ENCODE measurements at places on chromosomes 4 and X.

GRCh38 chr4:158785718-158786117, 16.9 kb downstream of the FNIP2 start:
- DNase-seq: no peak

DNA sequence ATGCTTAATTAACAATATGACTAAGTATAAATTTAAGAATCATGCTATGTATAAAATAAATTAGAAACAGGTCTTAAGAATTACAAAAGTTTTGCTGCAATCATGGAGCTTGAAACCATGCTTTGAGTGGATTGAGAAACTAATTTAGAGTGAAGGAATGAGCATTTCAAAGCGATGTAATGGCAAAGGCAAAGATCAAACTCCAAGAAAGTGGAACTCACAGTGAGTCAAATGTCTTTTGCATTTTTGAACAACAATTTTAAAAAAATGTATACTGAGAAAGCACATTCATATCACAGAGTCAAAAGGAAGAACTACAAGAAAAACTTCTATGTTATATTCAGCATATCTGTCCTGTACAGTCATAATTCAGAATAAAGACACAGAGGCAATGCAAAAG, 6.6 kb downstream of the GPRIN3 start:
- DNase-seq: no peak

DNA sequence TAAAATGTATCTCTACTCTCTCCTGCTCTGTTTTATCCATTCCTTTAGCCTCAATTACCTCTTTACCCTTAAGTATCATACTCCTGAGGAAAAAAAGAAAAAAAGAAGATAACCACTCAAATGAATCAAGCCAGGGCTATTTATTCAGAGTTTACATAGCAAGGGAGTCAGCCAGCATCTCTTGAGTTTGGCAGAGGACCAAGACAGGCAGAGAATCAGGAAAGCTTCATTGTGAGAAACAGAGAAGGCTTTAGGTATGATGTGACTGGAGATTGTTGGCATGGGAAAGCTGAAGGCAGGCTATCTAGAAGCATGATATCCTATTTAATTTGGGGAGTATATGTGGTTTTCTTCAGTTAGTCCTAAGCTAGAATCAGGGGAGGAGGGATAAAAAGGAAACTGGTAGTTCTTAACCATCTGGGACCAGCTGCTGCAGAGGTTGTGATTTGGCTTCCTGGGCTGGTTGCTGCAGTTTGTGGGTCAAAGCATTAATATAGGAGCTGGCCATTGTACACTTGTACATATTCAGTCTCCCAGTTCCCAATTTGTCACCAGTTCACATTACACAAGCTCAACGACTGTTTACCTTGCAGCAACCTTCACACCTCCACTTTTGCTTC, 11.2 kb downstream of the APELA start:
- DNase-seq: no peak

GRCh38 chr4:24995346-24995919, 35.3 kb downstream of the LGI2 start:
- DNase-seq: no peak

- no peak for DNase-seq
These were observed 44.8 kb upstream of the NUDT6 start for GRCh38 chr4:122967231-122967630.

DNA sequence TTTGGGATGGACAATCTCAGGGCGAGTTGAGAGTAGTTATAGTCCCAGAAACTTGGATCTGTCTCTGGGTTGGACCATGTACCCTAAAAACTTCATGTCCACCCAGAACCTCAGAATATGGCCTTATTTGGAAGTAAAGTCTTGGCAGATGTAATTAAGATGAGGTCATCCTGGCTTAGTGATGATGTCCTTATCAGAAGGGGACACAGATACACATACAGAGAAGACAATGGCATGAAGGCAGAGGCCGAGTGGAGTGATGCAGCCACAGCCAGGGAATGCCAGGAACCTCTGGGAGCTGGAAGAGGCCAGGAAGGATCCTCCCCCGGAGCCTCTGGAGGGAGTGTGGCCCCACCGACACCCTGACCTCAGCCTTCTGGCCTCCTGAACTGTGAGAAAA, 61.2 kb upstream of the STX18 start:
- DNase-seq: no peak

- no peak for DNase-seq
These were observed 377.1 kb upstream of the HS3ST1 start for GRCh38 chr4:11805842-11806241.

GRCh38 chr4:122914938-122915337, 7.5 kb downstream of the NUDT6 start:
- peak; percentile 72 for DNase-seq

DNA sequence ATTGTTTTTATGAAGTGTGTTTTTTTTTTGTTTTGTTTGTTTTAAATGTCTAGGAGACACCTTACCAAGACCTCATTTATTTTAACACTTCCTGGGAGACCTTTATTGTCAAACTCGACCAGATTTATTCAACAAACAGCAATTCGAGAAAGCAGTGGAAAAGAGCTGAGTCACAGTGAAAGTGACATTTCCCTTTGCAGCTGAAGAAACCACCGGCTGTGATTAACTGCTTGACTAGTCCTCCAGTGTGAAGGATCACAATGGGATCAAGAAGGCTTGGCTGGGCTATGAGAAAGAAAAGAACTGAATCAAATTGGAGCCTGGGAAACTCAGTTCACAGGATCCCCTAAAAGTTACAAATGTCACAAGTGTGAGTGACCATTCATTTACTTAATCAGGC, 11.9 kb upstream of the ADH7 start:
- peak; percentile 27 for DNase-seq

DNA sequence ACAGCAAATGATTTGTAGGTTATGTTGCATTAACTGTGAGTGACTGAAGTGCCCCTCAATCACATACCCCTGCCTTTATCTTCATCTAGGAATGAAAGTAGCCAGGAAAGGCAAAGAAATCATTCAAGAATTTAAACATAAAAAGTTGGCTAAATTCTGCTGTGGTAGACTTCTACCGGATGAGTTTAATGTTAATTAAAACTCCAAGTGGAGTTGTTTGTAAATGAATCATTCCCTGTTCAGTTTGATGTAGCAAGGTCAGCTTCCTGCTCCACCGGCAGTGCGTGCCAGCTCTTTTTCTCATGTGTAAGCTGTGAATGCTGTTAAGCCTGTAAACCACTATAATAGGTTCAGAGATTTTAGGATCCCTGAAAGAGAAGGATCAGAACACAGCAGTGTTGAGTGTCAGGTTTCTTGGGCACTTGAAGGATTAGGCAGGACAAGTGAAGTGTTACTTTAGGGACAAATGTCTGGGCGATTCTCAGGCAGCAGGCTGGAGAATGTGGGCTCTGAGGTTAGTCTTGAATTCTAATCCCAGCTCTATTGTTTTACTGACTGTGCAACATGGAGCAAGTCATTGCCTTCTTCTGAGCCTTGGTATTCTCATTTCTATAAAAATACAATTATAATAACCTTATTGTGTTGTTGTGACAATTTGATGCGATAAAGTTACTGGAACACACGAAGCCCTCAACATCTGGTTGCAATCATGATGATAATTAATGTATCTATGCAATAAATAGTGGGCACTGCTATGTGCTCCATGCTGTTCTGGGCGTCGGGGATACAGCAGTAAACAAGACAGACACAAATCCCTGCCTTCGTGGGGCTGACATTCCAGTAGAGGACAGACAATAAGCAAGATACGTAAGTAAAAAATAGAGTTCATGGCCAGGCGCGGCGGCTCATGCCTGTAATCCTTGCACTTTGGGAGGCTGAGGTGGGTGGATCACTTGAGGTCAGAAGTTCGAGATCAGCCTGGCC, 112.0 kb downstream of the SHROOM3 start:
- DNase-seq: peak; percentile 89

DNA sequence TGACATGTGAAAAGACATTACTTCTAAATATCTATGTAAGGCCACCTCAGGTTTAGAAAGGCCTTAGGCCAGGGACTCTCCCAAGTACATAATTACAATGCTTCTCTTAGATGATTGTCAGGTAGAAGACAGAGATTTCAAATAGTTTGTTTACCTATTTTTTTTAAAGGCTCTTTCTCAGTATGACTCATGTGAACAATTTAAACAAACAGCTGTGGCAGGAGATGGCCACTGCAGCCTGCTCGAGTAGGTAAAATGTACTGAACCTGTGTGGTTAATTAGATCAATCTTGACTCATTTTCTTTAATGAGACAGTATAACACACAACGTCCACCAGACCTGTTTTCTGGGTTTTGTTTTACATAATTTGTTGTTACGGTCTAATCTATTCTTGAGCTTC, 50.2 kb downstream of the LEF1 start:
- DNase-seq: peak; percentile 54

- peak; percentile 37 for DNase-seq
These were observed 72.6 kb upstream of the ARHGAP24 start for GRCh38 chr4:85402371-85402770.

GRCh38 chr4:54687887-54688841, 30.4 kb downstream of the KIT start:
- DNase-seq: no peak

- DNase-seq: no peak
These were observed 165.6 kb downstream of the CHIC1 start for GRCh38 chrX:73728602-73729001.

DNA sequence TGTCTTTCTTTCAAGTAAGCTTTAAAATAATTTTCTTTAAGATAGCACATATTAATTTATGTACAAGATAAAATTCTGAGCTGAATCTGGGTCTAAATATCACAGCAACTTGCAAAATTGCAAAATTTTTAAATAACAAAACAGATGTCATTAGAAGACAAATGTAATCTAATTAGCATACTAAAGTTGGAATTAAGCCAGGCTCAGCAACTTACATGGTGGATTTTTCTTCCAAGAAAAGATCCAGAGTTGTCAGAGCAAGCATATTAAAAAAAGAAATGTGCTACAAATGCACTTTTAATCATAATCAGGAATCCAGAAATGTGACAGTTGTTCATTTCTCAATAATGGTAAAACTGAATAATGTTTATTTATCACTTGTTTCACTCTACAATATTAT, 906.9 kb upstream of the INTU start:
- no peak for DNase-seq

- no peak for DNase-seq
These were observed 58.4 kb upstream of the CBR4 start for GRCh38 chr4:169068423-169068822.

DNA sequence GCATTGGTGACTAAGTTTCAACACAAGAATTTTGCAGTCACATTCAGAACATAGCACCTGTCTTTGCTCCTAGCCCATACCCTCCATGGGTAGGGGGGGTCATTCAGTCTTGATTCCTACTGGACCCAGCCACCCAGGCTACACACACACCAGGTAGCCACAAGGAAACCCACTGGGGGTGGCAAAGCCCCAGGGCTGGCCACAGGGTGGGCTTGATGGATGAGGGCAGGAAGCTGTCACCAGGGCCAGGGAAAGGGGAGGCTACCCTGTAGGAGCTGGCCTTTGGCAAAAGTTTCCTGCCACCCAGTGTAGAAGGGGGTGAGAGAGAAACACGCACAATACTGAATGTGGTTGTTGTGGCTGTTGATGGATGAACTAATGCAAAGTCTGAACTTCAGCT, 74.5 kb upstream of the NKX1-1 start:
- no peak for DNase-seq

GRCh38 chr4:26051240-26051639, 137.2 kb downstream of the SMIM20 start:
- no peak for DNase-seq

DNA sequence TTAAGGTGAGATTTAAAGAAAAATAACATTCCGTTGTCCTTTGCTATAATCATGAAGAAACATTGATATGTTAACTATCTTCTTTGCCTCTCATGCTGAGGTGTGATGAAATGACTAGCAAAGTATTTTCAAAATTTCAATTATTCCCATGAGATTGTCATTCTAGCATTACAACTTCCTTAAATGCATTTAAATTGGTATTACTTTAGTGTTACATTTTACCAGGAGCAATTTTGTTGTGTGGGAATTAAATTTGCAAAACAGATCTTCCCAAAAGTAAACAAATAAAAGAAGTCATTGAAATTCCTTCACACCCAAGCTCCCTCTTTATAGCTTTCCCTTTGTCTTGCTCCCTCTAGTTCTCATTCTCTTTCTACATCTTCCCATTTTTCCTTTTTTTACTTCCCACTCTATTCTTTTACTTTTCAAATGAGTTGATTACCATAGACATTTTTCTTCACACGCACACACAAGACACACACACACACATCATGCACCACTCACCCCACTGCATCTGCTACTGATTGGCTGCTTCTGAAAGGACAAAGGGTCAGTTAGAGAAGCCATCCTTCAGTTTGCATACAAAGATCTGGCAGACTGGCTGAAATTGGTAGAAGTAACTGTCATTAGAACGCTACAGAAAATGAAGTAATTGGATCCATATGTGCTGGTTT, 10.0 kb upstream of the APELA start:
- no peak for DNase-seq

GRCh38 chrX:12681047-12681446, 110.2 kb upstream of the PRPS2 start:
- DNase-seq: no peak

GRCh38 chr4:41321216-41321945, 64.7 kb downstream of the UCHL1 start:
- DNase-seq: no peak

- peak; percentile 69 for DNase-seq
These were observed 63.6 kb downstream of the STARD8 start for GRCh38 chrX:68710870-68711576.

- DNase-seq: no peak
These were observed 47.8 kb downstream of the ACOX3 start for GRCh38 chr4:8392591-8393190.

- DNase-seq: no peak
These were observed 28.2 kb downstream of the IL13RA1 start for GRCh38 chrX:118755633-118756032.

DNA sequence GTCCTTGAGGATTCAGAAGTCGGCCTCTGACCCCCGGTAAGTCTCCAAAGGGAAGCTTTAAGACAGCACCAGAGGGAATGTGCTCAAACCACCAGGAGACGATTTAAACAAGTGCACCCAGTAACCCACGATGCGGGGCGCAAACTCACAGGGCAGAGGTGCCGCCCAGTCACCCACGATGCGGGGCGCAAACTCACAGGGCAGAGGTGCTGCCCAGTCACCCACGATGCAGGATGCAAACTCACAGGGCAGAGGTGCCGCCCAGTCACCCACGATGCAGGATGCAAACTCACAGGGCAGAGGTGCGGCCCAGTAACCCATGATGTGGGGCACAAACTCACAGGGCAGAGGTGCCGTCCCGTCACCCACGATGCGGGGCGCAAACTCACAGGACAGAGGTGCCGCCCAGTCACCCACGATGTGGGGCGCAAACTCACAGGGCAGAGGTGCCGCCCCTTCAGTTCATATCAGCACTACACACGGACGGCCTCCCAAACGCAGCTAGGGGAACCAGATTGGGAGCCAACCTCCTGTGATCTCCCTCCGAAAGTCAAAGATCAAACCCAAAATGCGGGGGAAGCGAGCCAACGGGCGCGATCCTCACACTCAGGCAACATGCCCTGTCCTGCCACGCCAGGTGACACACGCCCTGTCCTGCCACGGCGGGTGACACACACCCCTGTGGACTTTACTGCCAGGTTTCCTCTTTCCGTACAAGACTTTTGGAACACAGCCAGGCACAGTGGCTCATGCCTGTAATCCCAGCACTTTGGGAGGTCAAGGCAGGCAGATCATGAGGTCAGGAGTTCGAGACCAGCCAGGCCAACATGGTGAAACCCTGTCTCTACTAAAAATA, 11.3 kb downstream of the PPP2R3B start:
- DNase-seq: no peak

Measured in ELR (cell line).